ENCODE measurements at places on chromosomes 1 and 21.

- no peak for DNase-seq
Measured at GRCh38 chr1:112840631-112841624, 115.1 kb downstream of the SLC16A1 start.

DNA sequence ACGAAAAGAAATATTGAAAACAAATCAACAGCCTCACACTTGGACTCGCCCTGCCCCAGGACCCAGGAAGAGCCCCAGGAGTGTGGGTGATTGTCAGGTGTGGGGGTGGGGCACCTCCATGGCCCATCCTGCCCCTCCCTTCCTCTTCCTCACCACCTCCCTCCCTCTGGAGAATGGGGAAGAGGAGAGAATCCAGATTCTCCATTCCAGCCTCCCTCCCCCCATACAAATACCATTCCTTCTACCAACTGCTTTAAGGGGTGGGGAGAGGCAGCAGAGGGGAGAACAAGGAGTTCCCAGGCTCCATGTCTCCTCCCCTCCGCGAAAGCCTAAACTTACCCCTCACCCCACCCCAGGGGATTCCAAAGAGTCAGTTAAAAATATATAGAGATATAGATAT, 36.7 kb downstream of the MEF2D start:
- DNase-seq, result no peak

DNA sequence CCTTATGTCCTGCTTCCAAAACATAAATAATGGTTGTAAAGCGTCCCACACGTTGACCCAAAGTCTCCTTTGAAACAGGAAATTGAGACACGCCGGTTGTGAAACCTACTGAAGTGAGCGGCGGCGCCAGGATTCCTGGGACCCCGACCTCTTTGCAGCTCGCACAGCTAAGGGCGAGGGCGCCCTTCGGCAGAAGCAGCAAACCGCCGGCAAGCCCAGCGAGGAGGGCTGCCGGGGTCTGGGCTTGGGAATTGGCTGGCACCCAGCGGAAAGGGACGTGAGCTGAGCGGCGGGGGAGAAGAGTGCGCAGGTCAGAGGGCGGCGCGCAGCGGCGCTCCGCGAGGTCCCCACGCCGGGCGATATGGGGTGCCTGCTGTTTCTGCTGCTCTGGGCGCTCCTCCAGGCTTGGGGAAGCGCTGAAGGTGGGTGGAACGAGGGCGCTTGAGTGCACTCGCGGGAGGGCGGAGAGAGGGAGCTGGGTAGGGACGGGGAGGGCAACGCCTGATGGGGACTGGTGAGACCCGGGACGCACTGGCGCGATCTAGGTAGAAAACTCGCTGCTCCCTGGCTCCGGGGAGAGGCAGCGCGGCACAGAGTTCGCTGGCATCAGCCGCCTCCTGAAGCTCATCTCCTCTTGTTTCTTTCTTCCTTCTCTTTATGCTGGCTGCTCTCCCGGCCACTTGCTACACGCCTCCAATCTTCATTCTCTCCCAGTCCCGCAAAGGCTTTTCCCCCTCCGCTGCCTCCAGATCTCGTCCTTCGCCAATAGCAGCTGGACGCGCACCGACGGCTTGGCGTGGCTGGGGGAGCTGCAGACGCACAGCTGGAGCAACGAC, at the start of gene CD1D:
Gene CD1D (plus strand): TSS at position 155 of the 836 bp plus-strand sequence. CDS start 207 bp downstream, at position 362.
- DNase-seq, result no peak

- no peak for DNase-seq
Measured at GRCh38 chr1:85179522-85179921, 21.3 kb downstream of the SYDE2 start.

DNA sequence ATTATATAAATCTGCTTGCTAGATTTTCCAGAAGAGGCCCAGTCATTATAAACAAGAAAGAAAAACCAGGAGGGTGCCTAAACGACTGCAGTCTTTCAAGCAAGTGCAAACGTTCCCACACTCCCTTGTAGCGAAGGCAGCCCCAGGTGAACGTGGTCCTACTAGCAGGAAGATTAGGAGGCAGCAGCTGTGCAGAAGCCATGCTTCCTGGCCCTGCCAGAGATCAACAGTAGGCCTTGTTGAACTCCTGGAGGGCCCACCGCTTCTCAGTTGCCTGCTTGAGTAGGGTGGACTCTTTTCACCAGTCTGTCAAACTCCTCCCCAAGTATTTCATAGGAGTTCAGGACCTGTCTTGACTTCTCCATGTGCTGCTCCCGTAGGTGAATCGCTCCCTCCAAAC, 163.0 kb upstream of the GORAB start:
- DNase-seq, result no peak

- DNase-seq, result no peak
Measured at GRCh38 chr21:46437096-46437498, 21.6 kb upstream of the DIP2A start.

GRCh38 chr21:38902608-38903445, 97.1 kb downstream of the ETS2 start:
- DNase-seq, result no peak

GRCh38 chr1:150536836-150537731, 12.1 kb upstream of the ADAMTSL4 start:
- DNase-seq, result no peak

DNA sequence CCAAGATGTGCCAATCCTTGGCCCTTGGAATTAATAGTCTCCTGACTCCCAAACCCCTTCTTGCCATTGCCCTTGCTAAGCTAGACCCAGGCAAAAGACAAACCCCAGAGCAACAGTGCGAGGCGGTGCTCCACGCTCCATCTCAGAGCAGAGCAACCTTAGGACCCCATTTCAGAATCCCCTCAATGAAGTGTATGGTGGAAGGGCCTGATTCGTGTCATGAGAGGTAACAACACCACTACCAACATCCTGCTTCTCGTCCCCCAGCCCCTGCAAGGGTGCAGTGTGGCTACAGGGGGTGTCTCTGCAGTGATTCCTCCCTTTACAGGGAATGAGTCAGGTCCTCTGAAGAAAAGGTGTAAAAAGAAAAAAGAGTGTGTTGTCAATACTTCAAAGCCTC, 103.9 kb upstream of the IRF2BP2 start:
- no peak for DNase-seq

- no peak for DNase-seq
Measured at GRCh38 chr21:39346206-39346605, 2.7 kb downstream of the HMGN1 start.

DNA sequence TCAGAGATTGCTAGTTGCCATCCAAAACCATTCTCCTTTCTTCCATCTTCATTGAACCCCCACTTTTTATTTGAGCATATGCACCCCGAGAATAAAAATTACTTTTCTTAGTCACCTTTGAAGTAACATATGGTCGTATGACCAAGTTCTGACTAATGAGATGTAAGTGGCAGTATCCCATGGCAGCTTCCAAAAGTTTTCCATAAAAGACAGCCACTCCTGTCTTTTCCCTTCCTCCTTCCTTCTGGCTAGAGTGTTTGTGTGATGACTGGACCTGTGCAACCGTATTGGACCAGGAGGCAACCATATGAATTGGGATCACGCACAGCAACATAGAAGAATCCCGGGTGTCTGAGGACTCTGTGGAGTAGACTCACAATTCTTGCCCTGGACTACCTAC, 41.1 kb upstream of the CCSAP start:
- DNase-seq, result no peak

GRCh38 chr1:209458921-209459320, 124.6 kb upstream of the CAMK1G start:
- no peak for DNase-seq

DNA sequence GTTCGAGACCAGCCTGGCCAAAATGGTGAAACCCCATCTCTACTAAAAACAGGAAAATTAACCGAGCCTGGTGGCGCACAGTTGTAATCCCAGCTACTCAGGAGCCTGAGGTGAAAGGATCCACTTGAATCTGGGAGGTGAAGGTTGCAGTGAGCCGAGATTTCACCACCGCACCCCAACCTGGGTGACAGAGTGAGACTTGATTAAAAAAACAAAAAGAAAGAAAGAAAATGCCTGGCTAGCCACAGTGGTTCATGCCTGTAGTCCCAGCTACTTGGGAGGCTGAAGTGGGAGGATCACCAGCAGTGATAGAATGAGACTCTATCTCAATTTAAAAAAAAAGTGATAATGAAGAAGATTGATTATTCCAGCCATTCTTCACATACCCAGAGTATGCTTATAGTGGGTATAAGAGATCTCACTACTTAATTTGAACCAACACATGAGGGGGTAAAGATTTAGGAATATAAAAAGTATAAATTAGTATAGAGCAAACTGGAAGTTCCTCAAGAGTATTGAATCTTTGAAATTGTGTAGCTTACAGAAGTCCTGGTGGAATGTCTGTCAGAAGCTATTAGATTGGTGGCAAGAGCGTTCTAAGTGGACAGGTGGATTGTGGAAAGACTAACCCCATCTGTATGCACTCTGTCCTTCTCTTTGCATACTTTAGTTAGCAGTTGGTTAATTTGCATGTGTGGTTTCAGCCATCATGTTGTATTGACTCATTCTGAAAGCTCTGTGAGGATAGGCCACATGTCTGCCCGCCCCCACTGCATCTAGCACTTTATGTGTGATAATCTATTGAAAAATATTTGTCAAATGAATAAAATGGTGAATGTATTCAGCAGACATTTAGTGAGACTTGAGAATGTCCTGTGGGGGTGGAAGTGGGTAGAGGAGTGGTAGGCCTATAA, 25.0 kb downstream of the RLF start:
- no peak for DNase-seq

- DNase-seq, result no peak
Measured at GRCh38 chr21:30245061-30245460, 29.2 kb upstream of the CLDN8 start.

- DNase-seq, result no peak
Measured at GRCh38 chr1:10664251-10664650, 132.2 kb downstream of the CASZ1 start.

- no peak for DNase-seq
Measured at GRCh38 chr1:11862890-11863289, 4.1 kb upstream of the NPPB start.

DNA sequence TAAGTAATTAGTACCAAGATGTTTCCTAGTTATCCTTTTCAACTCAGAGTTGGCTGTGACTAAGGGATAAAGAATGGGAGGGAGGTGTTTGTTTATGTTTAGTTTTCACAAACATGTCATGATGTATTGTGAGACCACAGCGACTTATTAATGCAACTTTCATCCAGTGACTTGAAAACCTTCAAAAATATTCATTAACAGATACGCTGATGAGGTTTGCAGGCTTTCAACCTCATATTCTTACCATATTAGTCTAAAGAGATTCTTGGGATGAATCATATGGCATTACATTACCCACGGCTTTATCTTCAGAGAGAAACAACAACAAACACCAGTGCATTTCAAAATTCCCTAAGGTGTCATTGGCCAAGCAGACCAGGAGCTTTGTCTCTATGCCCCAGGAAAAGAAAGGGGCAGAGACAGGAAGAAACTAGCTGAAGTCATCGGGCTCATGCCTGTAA, 36.4 kb downstream of the PALMD start:
- DNase-seq, result peak; percentile 24

- no peak for DNase-seq
Measured at GRCh38 chr1:194598098-194598497, 1411.7 kb upstream of the B3GALT2 start.

DNA sequence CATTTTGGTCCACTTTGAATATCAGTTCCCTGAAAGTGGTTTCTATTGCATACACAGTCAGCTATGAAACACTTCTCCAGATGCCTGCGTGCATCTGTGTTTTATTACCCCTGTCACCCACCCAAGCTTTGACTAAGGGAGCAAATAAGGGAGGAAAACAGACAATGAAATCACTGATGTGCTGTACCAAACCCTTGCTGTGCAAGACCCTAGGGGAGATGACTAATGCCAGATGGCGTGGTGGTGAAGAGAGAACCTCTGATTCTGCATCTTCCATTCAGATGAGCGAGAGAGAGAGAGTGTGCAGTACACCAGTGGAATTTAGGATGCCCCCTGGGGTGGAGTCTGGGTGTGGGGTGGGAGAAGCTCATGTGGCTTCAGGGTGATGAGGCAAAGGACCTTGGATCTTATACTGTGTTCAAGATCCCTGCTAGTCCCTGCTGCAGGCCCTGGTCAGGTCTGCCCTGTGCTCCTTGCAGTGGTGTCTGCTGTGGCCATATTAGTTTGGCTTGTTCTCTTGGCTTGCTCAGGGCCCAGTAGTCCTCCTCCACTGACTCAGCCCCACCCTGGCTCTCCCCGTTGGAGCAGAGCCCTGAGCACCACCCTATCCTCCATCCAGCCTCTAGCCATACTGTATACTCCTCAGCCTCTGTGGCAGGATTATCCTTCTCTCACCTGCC, 18.5 kb downstream of the CLCA1 start:
- DNase-seq, result peak; percentile 2

- no peak for DNase-seq
Measured at GRCh38 chr1:41918450-41919043, at the start of gene HIVEP3. HIVEP3 (minus strand) TSS chr1:41918922.

GRCh38 chr1:102120910-102121309, 124.2 kb upstream of the OLFM3 start:
- DNase-seq, result no peak

DNA sequence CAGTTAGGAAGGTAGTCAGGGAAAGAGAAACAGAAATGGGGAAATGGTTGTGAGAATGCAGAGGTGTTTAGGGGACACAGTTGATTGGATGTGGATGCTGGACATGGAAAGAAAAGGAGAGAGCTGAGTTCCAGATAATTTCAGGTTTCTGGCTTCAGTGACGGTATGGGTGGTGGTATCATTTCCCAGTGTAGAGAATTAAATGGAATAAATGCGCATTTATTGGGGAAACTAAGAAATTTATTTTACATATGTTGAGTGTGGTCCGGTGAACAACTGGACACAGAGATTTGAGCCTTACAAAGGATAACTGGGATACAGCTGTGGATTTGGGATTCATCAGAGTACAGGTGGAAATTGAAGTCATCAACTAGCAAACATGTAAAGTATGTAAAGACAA, 12.4 kb upstream of the ZNF281 start:
- no peak for DNase-seq

DNA sequence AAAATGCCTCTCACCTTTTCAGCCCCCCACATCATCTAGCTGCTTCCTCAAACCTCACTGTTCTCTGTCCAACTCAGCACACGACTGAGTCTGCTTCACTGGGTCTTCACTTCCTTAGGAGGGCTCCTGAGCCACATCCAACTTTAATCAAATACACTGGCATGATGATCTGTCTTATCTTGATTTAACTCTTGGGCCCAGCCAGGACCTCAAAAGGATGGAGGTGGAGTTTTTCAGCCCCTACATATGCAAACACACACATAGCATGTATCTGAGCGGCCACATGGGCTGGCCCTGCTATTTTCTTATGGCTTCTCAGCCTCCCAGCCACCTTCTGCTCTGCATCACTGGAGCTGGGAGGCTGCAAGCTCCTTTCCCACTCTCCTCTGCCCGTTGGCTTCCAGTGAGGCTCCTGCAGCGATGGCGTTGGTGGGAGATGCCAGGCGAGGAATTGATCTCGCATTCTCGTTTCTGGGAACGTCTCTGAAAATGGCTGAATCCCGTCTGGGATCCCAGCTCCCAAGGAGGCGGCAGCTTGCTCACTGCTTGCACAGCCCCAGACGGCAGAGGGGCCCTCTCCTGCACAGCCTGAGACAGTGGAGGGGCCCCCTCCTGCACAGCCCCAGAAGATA, 1.8 kb upstream of the PRXL2B start:
- DNase-seq, result no peak

DNA sequence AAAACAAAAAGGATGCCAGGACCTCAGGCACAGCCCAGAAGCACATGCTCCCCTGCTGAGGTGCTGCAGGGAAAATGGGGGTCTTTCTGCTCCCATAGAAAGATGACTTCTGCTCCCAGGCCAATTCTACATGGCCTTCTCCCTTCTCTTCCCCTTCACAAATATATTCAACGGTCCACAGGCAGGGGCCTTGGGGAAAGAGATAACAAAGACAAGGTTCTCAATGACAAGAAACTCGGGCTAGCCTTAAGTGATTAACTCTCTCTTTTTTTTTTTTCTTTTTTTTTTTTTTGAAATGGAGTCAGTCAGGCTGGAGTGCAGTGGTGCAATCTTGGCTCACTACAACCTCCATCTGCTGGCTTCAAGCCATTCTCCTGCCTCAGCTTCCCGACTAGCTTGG, 54.2 kb downstream of the H3-3A start:
- DNase-seq, result no peak
